ENCODE measurements at places on chromosomes 6 and 20.
A peak's percentile ranks its signal among the peaks of the same experiment; 100 is the strongest.

- DNase-seq: no peak
These were observed 1.7 kb downstream of the TNXB start for GRCh38 chr6:32107406-32107805.

GRCh38 chr6:140537211-140537610 lies 1162.8 kb upstream of the CITED2 start:
- no peak for DNase-seq

DNA sequence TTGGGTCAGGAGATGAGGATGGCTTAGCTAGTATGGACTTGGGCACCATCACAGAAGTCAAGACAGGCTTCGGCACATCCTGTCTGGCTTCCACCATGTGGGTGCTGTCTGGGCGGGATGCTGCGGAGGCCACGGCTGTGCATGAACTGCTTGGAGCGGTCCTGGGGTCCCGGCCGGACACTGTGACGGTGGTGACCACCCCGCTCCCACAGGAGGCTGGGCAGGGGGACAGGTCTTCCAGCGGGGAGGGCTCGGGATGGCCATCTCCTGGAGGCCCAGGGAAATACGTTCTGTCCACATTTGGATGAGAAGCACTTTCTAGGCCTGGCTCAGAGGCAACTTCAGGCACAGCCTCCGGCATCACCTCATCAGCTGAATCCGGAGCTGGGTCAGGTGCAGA lies 32.1 kb upstream of the TCFL5 start:
- DNase-seq: no peak

- DNase-seq: no peak
These were observed 1.5 kb upstream of the RAD21L1 start for GRCh38 chr20:1224205-1224890.

- DNase-seq: no peak
These were observed 111.9 kb downstream of the HIVEP2 start for GRCh38 chr6:142833054-142833453.

DNA sequence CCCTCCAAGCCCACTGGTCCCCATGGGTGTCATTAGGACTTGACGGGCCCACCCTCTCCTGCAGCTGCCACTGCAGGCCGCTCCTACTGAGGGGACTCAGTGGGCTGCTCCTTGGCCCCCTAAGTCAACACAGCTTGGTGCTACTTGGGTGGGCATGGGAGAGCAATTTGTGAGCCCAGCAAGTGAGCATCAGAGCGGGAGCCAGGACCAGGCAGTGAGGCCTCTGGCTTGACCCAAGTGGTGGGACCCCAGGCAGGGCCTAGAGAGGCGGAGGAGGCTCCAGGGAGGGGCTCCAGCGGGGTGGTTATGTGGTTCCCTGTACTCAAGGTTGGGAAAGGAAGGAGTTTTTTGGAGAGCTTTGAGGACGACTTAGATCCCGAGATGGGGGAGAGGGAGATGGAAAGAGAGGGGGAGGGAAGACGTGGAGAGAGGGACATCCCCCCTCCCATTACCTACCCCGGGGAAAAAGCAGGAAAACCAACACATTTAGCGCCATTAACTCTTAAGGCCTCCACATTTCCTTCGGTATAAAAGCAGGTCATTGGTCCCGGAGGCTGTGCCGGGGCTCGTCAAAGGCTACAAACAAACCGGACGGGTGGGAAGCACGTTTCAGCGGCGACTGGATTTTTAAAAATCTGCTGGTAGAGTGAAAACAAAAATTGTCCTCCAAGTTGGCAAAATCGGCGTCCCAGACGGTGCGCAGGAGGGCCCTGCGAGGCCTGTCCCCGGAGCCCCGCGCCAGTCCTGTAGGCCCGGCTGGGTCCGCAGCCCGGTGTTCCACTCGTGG lies 8.8 kb downstream of the FOXC1 start:
- no peak for DNase-seq

DNA sequence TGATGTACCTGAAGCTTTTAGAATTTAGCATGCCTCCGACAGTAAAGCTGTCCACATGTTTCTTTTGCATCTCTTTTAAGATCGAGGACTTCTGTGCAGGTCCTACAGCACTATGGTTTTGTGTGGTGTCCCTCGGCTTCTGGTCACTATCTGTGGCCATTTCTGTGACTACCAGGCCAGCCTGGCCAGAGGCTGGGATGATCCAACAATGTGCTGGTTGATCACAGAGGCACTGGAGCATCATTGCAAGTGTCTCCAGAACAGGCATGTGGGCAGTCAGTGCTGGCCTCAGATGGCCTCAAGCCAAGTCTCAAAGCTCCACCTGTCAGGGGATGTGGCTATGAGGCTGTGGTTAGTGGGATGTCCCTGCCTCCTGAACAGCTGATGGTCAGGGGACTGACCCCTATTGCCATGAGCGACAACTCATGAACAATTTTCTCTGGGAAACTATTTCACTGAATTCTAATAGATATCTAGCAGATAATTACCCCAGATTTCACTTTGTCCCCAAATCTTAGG lies 136.6 kb downstream of the SYNDIG1 start:
- DNase-seq: no peak

- peak; percentile 48 for DNase-seq
These were observed 24.6 kb downstream of the DSTN start for GRCh38 chr20:17594443-17594842.

DNA sequence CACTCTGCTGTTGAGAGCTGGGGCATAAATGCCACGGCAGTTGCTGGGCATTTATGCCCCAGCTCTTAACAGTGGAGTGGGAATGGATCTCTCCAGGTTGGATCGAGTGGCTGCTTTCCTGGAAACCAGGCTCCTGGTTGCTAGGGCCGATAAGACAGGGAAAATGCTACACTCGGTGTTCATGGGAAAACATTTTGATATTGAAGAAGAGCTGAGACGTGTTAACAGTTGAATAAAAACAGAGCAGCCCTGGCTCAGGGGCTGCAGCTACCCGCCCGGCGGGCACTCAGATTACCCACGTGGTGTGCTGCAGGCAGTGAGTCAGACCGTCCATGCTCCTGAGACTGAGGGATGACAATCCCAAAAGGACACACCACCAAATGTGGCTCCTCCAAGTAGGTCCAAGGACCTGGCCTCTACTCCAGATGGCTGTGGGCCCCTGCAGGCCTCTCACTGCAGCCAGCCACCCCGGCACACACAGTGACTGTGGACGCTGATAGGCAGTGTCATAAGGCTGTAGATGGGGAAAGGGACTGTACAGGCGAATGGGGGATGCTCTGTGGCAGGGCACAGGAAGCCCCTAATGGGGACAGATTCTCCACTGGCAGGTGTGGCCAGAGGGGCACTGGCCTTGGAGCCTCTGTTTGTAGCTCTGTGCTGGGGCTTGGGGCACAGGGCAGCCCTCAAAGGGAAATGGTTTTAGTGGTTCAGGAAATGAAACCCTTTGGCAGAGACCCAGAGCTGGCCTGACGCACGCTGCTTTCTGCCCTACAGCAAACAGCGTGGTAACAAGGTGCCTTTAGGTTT lies 237.8 kb downstream of the LY86 start:
- DNase-seq: no peak

Data from forelimb muscle (tissue), 1 donor.